Activated CD4-positive, alpha-beta T cell treated with anti-CD3 and anti-CD28 coated beads for 1 hour (primary cell): ENCODE measurements at places on chromosomes 5 and 9.

DNA sequence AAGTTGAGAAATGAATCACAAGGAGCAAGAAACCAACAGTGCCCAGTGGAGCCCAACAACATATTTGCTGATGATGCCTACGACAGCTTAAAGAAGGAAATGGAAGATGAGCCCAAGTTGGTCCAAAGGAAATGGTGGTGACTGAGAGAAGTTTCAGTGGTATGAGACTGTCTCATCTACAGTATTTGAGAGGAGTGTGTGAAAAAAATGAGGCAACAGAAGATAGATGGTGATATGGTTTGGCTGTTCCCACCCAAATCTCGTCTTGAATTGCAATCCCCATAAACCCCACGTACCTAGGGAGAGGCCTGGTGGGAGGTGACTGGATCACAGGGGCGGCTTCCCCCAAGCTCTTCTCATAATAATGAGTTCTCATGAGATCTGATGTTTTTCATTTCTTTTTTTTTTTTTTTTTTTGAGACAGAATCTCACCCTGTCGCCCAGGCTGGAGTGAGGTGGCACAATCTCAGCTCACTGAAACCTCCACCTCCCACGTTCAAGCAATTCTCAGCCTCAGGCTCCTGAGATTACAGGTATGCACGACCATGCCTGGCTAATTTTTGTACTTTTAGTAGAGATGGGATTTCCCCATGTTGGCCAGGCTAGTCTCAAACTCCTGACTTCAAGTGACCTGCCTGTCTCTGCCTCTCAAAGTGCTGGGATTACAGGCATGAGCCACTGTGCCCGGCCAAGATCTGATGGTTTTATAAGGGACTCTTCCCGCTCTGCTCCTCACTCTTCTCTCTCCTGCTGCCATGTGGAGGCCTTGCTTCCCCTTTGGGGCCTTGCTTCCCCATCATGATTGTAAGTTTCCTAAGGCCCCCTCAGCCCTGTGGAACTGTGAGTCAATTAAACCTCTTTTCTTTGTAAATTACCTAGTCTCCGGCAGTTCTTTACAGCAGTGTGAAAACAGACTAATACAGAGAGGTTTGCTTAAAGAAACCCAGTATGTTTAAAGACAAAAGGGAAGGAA is 30.2 kb downstream of the EFCAB9 start:
- no peak for DNase-seq

GRCh38 chr5:151139015-151139414 is 18.6 kb downstream of the ANXA6 start:
- DNase-seq = no peak

DNA sequence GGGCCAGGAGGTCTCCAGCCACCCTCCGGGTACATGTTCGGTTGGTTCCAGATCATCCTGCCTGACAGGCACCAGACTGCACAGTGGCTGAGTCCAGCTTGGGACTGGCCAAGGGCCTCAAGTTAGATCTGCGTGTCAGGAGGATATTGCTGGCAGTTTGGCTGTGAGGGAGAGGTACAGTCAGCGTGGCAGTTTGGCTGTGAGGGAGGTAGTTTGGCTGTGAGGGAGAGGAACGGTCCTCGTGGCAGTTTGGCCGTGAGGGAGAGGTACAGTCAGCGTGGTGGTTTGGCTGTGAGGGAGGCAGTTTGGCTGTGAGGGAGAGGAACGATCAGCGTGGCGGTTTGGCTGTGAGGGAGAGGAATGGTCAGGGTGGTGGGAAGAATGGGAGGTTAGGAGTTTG is 39.0 kb downstream of the CACNA1B start:
- no peak for DNase-seq

- DNase-seq = no peak
Observed at GRCh38 chr5:103037673-103038455, 82.1 kb downstream of the GIN1 start.

- DNase-seq = no peak
Observed at GRCh38 chr9:27470291-27470856, 53.7 kb upstream of the IFNK start.

DNA sequence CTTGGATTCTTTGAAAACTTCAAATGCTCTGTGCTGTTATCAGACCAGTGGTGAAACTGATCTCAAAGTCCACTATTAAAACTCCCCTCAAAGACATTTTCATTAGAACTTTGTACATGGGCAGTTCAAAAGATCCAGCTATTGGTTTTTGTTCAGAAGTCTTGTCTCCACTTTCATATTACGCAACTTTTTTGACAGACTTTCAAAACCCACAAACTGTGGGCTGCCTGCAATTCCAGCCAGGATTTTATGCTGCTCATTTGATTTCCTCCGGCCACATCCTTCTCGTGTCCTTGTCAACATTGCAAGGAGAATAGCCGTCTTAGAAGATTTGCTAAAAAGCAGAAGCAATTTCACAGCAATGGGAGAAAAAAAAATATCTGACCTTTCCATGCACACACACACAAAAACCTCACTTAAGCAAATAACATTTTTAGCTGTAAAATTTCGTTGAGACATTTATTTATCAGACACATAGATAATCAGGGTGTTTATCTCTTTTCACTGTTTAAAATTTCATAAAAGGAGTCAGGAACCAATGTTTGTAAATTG is 1990.5 kb downstream of the MAT2B start:
- no peak for DNase-seq

GRCh38 chr9:76996700-76997099 is 22.8 kb upstream of the FOXB2 start:
- DNase-seq = no peak

DNA sequence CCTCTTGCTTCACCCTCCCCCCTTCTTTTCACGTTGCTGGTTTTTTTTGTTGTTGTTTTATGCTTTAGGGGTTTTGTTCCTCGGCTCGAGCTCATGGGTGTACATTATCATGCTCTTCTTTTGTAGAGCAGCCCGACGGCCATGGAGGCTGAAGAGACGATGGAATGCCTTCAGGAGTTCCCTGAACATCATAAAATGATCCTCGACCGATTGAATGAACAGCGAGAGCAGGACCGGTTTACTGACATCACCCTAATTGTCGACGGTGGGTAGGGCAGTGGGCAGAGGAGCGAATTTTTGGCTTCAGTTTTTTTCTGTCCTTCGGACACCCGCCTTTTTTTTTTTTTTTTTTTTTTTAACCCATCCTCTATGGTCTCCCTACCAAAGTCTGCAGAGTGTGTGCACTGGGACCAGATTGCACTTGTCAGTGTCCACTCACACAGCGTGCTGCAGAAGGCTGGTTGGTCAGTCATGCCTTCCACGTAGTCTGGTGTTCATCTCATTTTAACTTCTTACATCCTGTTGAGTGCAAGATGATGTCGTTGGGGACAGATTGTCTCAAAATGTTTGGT is 1.3 kb downstream of the ZNF131 start:
- DNase-seq = no peak

GRCh38 chr9:137621131-137621757 is 2.4 kb downstream of the EHMT1 start:
- no peak for DNase-seq

DNA sequence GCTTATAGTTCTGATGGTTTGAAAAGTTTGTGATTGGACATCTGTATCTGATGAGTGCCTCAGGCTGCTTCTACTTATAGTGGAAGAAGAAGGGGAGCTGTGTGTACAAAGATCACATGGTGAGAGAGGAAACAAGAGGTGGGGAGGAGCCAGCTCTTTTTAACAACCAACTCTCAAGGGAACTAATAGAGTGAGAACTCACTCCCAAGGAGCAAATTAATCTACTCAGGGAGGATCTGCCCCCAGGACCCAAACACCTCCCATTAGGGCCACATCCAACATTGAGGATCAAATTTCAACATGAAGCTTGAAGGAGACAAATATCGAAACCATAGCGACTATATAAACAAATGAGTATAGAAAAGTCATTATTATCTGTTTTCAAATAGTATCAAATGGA is 64.7 kb upstream of the PRLR start:
- DNase-seq = no peak

- DNase-seq = no peak
Observed at GRCh38 chr5:128328446-128328845, 209.6 kb downstream of the FBN2 start.

GRCh38 chr5:147472664-147473475 is 37.0 kb downstream of the DPYSL3 start:
- no peak for DNase-seq

GRCh38 chr9:14231196-14231990 is 82.5 kb downstream of the NFIB start:
- no peak for DNase-seq

- DNase-seq = no peak
Observed at GRCh38 chr5:125836256-125836655, 587.0 kb upstream of the GRAMD2B start.

DNA sequence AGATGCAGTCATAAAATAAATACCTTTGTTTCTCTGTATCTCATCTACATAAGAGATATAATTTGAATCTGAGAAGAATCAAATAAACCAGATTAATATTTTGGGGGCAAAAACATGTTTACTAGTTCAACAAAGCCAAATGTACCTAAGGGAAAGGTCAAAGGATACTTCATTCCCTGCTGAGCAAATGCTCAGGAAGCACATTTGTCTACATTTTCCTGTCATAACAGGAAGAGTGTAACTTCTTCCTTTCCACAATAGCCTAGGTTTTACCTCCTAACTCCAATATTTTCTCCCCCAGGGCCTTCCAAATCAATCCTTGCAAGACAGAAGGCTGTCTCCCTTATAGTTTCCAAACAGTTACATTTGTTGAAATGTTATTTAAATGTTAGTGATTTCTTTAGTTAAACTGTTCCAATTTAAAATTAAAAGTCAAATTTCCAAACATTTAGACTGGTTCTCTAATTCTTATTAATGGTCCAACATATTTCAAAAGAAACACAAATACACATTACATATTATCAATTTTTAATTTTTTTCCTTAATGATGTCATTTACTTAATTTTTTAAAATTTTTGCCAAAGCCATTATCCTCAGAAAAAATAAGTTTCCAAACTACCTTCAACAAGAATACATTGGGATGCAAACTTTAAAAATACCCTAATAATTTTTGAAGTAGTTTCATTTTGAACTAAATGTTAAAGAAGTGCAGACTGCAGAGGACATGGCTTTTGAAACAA is 67.8 kb downstream of the MEF2C start:
- no peak for DNase-seq

- no peak for DNase-seq
Observed at GRCh38 chr9:69829484-69829883, 8.9 kb downstream of the CFAP95 start.

GRCh38 chr5:96624596-96624995 is 37.6 kb upstream of the CAST start:
- no peak for DNase-seq

GRCh38 chr5:54570916-54571315 is 53.4 kb downstream of the SNX18 start:
- no peak for DNase-seq

DNA sequence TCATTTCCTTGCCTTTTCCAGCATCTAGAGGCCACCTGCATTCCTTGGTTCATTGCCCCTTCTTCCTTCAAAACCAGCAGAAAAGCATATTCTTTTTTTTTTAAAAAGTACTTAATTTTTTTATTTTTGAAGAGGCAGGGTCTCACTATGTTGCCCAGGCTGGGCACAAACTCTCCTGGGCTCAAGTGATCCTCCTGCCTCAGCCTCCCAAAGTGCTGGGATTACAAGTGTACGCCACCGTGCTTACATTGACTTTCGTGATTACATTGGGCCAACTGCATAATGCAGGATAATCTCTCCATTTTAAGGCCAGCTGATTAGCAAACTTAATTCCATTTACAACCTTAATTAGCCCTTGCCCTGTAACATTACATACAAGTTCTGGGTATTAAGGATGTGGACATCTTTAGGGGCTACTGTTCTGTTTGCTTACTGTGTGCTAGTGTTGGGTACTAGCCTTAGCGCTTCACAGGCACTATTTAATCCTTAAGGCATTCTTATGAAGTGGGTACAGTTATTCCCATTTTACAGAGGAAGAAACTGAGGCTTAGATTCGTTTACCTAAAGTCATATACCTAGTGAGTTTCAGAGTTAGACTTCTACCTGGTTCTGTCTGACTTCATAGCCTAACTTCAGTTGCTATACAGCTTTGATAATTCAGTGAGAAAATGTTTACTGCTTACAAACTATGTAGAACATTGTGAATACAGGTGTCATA is 33.7 kb downstream of the SLC25A51 start:
- DNase-seq = no peak

DNA sequence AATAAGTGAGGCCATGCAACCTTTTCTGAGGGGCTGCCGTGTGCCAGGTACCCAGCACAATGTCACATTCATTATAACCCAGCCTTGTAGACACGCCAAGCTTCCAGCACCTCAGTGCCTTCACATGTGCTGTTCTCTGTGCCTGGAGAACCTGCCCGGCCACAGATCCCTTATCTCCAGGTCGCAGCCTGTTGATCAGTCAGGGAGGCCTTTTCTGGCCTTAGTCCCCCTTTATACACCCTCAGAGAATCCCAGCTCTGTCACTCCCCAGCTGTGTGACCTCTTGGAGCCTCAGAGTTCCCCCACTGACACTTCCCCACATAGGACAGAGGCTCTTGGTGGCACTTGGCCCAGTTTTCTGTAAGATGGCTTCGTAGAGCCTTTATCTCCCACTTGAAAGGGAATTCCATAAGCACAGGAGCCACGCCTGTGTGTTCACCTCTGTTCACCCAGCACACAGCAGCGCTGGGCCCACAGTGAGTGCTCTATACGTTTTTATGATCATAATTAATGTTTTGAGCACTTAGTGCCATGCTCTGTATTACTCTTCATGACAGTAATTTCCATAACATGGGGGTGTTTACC is 38.7 kb downstream of the NEURL1B start:
- no peak for DNase-seq

- no peak for DNase-seq
Observed at GRCh38 chr9:85713897-85714296, 27.9 kb downstream of the AGTPBP1 start.

GRCh38 chr5:95424016-95424415 is 32.9 kb downstream of the FAM81B start:
- DNase-seq = no peak

GRCh38 chr5:51544031-51544785 is 161.0 kb downstream of the ISL1 start:
- DNase-seq = no peak

- DNase-seq = no peak
Observed at GRCh38 chr9:123657941-123658340, 272.0 kb downstream of the DENND1A start.

GRCh38 chr5:39584927-39585326 is 160.1 kb upstream of the DAB2 start:
- no peak for DNase-seq

DNA sequence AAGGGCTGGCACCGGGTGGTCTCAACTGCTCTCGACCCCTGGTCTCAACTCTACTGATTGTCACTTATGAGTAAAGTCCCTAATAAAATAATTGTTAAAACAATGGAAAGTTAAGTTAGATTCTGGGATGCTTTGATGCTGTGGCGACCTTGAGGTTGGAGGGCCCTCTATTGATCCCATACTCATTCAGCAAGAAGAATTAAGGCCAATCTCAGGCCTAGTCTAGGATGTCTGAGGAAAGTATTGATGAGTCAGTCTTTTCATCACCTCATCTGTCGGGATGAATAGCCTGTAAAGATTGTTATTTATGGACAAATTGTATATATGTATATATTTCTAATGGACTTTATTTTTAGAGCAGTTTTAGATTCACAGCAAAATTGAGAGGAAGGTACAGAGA is 50.8 kb downstream of the WDR36 start:
- DNase-seq = no peak
